Activated naive CD4-positive, alpha-beta T cell treated with anti-CD3 and anti-CD28 coated beads, Interleukin-2, amount 50 U/mL, for 16 hours (primary cell): ENCODE measurements at places on chromosomes 5 and 9.

DNA sequence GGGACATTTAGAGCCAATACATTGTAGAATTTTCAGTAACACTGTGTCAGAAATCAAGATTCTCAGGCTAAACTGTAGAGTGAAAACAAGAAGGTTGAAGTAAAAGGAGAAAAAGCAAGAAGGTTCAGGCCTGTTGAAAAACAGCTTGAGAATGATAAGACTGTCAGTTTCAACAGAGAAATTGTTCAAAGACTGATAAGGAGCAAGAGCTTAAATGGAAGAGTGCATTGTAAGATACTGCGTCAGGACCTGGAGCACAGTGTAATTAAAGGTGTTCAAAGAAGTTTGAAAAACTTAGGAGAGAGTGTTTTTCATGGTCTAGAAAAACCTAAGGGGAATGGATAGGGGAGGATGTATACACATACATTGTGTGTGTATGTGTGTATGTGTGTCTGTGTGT, 408.3 kb downstream of the KDM4C start:
- DNase-seq: no peak

DNA sequence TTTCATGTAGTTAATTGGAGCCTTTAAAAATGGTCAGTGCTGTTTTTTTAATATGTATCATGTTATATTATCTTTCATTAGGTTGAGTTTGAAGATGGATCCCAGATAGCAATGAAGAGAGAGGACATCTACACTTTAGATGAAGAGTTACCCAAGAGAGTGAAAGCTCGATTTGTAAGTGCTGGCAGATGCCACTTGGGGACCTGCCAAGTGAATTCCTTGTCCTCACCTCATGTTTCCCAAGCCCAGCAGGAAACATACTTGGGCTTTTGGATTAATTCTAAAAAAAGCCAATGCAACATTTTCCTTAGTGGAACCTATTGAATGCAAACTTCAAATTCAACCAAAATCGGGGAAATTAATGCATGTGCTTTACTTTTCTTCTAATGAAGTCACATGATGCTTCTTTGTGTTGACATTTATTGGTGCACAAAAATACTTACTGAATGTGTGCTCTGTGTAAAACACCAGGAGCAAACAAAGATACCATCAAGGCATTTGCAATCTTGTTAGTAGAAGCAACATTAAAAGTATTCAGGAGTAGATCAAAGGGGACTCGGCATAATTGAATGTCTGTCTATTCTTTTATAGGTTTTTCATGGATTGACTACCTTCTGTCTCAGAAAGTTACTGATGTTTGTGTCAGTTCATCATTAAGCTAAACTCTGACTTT, 412.1 kb downstream of the KDM4C start:
- no peak for DNase-seq

GRCh38 chr5:81402192-81402930, 8.4 kb upstream of the ACOT12 start:
- DNase-seq: no peak

GRCh38 chr5:88954511-88954910, 71.5 kb upstream of the MEF2C start:
- DNase-seq: no peak

DNA sequence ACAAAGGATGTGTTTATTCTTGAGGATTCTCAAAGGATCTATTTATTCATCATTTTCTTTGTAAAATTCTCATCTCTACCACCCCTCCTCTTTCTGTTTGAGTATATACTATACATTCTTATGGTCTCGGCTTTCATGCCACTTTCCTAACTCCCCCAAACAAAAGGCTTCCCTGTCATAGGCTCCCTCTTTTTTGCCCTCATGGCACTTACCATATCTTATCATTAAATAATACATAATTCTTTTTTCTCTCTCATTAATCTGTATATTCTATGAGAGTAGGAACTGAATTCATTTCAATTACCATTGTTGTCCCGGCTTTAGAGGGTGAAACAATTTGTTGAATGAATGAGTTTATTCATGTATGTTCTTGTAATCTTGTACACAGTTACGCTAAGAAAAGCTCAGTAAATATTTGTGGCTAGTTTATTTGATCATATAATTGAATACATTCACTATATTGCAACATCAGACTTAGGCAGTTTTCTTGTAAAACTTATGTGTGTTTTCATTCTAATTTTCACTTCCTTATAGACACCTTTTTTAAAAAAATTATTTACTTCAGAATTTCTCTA, 254.6 kb downstream of the EDIL3 start:
- DNase-seq: no peak

DNA sequence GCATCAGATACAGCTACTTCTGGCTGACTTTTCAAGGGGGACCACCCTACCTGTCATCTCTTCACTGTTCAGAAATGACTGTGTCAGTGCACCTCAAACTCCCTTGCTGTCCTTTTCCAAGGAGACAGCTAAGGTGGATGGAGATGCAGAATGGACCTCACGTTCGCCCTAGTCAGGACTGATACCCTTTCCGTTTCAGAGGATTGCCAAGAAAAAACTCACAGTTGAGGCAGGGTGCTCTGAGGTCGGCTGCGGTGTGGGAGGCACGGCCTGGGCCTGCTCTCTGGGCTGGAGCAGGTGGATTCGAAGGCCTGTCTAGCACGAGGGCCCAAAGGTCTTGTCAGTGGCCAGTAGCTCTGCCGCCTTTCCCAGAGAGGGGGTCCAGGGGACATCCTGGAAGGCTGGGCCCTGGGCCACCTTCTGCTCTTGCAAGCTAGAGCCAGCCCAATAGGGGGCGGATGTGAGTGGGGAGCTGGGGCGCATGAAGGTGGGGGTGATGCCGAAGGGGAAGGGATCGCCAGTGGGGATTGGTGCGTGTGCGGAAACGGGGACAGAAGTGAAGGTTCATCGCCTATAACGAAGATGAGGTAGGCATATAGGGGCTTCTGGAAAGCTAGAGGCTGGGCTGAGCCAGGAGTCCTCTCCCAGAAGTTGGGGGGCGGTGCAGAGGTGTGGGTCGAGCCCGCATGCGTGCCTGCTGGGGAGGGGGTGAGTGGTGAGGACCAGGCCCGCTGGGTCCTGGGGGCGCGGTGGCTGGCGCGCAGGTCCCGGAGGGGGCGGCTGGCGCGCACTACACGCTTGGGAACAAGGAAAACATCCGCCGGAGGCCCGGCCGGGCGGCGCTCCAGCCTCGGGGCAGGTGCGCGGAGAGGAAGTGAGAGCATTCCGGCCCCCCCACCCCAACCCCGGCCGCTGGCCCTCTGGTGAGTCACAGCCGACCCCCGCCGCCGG, 2.5 kb upstream of the MSMP start:
- peak; percentile 85 for DNase-seq

DNA sequence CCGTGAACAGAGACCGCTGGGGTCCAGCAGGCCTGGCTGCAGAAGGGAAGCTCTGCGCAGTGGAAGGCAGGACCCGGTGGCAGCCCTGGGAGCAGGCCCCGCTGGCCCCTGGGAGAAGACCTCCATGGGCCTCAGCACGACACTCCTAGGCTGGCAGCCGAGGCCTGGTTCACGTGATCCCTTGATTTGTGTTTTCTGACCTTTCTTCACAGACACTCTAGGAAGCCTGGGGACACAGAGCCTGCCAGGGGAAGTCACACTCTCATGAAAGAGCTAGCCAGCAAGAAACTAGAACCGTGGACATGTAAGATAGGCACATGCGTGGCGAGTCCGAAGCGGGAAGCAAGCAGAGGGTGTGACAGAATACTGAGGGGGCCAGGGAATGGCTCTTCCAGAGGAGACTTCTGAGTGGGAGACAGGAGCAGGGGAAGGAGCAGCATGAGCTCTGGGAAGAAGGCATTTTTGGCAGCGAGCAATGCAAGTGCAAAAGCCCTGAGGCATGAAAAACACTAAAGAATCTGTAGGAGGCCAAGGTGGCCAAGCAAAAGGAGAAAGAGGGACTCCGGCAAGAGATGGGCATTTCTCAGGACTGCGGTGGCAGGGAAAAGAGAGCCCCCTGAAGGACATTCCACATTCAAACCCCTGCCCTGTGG, 26.6 kb upstream of the IL17B start:
- no peak for DNase-seq

GRCh38 chr5:156219483-156220005, 107.4 kb upstream of the SGCD start:
- no peak for DNase-seq

- DNase-seq: no peak
Measured at GRCh38 chr5:60210810-60211209, 317.3 kb upstream of the PDE4D start.

DNA sequence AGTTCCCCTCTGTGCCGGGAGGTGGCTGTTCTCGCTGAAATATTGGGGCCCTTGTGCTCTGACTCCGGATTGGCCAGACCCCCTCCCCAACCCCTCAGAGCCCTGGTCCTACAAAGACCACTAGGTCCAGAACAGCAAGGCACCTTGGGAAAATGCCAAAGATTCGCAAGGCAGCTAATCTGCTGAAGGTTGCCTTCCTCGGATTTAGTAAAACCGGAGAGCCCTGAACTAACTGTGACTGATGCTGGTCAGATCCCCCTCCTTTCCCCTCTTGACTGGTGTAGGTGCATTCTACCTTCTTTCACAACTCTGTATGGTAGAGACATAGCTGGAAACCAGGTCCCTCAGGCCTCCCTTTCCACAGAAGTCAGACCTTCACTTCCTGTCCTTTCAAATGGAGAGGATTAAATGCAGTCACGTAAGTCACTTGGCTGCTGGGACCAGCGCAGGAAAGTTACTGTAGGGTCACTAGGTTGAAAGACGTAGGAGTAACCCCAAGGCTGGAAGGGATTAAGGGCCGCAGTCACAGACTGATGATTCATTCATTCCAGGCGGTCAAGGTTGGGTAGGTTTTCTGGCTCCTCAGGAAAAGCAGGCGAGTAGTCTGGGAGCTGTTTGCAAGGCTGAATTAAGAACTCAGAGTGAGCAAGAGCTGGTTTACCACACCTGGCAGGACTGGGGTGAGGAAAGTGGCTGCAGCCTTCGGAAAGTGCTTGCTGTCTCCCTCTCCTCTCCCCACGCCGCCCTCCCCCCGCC, 5.3 kb downstream of the BARX1 start:
- DNase-seq: no peak

- no peak for DNase-seq
Measured at GRCh38 chr9:83433846-83434245, 104.4 kb downstream of the FRMD3 start.

DNA sequence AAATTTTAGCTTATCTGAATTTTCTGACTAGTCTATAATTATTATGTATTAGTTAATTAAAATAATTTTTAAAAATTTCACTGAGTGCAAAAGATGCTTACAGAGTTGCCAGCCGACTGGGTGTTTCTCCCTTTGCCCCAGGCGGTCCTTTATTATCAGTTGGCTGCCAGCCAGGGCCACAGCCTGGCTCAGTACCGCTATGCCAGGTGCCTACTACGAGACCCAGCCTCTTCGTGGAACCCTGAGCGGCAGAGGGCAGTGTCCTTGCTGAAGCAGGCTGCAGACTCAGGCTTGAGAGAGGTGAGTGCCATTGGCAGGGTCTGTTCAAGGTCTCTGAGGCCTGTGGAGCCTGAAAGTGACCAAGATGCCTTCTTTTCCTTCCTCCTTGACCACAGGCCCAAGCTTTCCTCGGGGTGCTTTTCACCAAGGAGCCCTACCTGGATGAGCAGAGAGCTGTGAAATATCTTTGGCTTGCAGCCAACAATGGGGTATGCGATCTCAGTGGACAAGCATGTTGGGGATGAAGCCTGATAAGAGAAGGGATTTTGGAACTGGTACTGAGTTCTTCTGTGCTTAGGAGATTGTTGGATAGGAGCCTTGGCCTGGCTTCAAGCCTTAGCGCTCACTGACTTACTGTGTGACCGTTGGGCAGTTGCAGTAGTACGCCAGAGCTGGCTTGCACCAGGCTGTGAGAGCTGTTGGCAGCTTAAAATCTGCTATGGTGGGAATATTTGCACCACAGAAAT, 10.6 kb downstream of the DELE1 start:
- no peak for DNase-seq

- no peak for DNase-seq
Measured at GRCh38 chr5:135448791-135449507, 1.8 kb upstream of the DCANP1 start.

DNA sequence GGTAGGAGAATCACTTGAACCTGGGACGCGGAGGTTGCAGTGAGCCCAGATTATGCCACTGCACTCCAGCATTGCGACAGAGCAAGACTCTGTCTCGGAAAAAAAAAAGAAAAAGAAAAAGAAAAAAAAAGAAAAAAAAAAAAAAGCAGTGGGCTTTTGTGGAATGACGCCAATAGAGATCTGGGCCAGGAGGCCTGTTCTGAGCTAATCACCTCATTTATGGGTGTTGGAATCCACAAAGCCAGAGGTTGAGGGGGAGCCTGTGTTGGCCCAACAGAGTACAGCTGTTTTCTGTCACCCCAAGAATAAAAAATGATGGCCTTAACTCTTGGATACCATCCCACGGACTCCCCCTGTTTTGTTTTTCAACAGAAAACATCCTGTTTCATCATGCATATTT, 18.5 kb downstream of the OSTF1 start:
- DNase-seq: no peak

DNA sequence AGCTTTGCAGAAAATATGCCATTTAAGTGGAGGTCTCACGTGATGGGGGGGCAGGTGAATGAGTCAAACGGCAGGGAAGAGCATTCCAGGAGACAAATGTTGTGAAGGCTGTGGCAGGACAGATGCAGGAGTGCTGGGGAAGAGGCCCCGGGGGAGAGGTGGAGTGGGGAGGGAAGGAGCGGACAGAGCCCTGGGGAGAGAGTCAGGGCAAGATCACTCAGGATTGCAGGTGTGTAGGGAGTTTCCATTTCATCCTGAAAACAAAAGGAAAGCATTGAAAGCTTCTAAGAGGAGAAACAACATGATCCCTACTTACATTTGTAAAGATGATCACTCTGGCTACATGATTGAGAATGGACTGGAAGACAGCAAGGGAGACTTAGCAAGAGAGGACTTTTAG, 323.3 kb downstream of the ASTN2 start:
- DNase-seq: no peak

DNA sequence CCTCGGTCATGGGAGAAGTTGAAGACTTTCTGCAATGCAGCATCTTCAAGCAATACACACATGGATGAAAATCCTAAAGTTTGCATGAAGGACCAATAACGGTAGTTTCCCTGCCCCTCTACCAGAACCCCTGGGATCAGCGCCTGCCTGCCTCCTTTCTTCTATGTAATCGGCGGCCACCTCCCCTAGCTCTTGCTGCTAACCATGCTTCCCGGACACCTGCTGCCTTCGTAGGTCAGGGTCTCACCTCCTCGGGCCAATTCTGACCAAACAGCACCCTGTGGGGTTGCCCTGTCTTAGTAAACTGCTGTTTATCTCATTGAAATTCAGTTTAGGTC, 388 bp upstream of the MED10 start:
- DNase-seq: no peak
